ENCODE measurements at places on chromosomes 7 and 10. TPM values are rescaled to one million over a fixed set of nuclear protein-coding genes. Genes with fewer than 3 reads are reported as not detected.

DNA sequence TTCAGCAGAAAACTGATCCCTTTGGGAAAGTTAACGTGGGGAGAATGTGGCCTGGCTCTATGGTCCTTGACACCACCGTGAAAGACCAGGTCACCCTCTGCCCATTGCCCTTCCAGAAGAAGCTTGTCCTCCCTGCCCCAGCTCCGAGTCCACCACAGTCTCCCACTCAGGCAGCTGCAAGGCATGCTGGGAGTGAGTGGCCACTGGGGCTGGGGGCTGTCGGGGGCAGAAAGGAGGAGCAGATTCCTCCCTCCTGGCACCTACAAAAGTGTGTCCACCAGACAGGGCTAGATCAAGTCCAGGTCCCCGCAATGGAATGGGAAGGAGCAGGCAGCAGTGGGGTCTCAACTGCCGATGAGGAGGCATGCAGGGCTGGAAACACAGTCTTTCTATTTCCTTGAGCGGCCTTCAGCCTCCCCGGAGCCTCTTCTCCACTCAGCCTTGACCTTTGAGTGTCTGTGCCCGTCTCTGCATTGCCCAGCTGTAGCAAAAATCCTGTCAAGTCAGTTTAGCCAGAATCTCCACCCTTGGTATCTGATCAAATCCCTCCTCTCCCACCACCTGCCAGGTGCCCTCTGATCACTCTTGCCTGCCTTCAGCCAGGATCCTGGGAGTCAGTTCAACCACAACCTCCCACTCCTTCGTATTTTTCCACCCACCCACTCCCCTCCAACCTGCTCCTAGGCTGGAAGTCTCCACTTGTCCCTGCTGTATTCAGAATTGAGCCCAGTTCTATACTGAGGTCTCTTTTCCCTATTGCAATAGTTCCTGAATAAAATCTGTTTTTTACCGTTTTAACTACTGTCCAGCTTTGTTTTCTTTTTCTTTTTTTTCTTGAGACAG, 6.9 kb upstream of the ZNF316 start:
- no peaks in the 10 kb centered on the region for H3K4me1 ChIP-seq
- no peak overlapping the region for H3K4me3 ChIP-seq
- H3K27ac ChIP-seq, result no peak overlapping the region
- H3K36me3 ChIP-seq, result no peaks in the 10 kb centered on the region
- no peak for DNase-seq

DNA sequence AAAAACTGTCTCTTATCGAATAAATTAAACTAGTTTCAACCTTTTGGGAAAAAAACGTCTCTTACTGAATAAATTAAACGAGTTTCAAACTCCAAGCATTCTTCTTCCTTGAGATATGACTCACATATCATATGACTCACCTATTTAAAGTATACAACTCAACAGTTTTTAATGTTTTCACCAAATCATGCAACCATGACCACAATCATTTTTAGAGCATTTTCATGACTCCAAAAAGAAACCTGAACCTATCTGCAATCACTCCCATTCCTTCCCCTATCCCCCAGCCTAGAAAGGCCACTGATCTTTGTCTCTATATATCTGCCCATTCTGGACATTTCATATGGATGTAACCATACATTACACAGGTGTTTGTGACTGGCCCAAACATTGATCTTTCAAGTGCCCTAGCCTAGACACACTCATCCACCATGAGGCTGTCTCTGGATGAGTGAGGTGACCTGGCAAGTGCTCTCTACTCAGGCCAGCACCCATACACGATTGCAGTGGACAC, 115.3 kb downstream of the PIP4K2A start:
- peak overlapping the region; percentile 96 for H3K27ac ChIP-seq
- peaks cover 7% of the 10 kb centered on the region for H3K36me3 ChIP-seq
- peak overlapping the region; percentile 70 for H3K4me3 ChIP-seq
- H3K27me3 ChIP-seq, result peaks cover 3% of the 10 kb centered on the region
- peaks cover 58% of the 10 kb centered on the region for H3K4me1 ChIP-seq
- DNase-seq, result peak; percentile 84

Gene EIF4H
- 364 TPM for total RNA-seq

Gene RELN
- total RNA-seq, result 0.39 TPM

GRCh38 chr10:124450012-124450782, at the start of gene NKX1-2:
Gene NKX1-2 (minus strand): TSS chr10:124450035. CDS start chr10:124449943, 92 bp downstream.
- DNase-seq, result no peak
- no peaks in the 10 kb centered on the region for H3K36me3 ChIP-seq
- no peak within 1 kb of the TSS for H3K27ac ChIP-seq
- H3K27me3 ChIP-seq, result peaks cover 87% of the 10 kb centered on the region

GRCh38 chr7:68031180-68031943, 1034.7 kb downstream of the TYW1 start:
- no peaks in the 10 kb centered on the region for H3K36me3 ChIP-seq
- no peaks in the 10 kb centered on the region for H3K27me3 ChIP-seq
- H3K27ac ChIP-seq, result no peak overlapping the region

Gene TMEM243
- total RNA-seq, result 20.9 TPM

Gene C10orf62
- not detected for total RNA-seq

Data from HFFc6 (cell line).